Inflammatory macrophage treated with lipopolysaccharide for 1 hour (primary cell): ENCODE measurements at places on chromosomes 1 and 21.

GRCh38 chr1:39398278-39399021 is 93.0 kb upstream of the BMP8A start:
- peak; percentile 97 for DNase-seq

DNA sequence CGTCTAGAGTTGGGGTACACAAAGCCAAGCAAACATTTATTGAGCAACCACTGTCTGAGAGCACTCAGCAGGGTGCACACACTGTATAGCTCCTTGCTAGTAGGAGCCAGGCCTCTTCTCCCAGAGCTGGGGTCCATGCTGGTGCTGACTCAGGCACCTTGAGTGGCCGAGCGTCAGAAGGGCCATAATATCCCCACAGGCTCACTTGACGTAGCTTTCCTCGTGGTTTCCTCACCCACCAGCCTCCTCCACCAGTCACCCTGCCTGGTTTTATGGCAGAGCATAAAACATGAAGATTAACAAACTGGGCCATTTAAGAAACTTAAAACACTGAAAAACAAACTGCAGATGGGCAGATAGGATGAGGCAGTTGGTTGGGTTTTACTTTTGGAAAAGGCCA is 361.5 kb downstream of the HHAT start:
- no peak for DNase-seq

GRCh38 chr1:174809755-174810280 is 189.9 kb upstream of the CACYBP start:
- no peak for DNase-seq

DNA sequence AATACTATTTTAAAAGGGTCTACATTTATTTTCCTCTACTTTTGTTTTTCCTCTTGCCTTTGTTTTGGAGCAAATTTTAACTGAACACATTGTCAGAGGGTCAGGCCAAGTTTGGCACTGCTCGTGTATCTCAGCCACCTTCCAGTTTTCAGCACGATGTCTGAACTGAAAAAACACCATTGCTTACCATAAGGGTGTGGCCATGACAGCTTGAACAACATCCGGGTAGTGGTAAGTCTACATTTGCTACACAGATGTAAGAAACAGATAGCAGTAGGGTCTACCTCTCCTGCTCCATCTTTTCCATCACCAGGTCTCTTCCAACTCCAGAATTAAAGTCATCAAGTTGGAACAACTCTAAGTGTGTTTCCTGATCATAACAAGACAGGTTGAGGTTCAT is 4.2 kb downstream of the HIVEP3 start:
- DNase-seq, result no peak

DNA sequence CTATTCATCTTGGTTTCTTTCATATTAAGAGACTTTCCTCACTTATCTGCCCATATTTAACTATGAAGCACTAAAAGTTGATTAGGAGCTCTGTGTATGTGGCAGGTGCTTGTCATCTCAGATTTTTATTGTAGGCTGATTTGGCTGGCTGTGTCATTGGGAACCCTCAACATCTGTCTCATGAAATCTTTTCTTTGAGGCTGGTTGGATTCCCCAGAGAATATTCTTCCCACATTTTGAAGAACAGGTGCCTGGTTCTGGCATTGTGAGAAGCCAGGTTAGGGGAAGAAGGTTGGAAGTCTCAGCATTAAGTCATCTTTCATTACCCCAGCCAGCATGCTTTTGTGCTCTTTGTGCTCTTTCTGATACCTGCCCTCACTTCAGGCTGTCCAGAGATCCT is 37.1 kb downstream of the EEIG2 start:
- no peak for DNase-seq

DNA sequence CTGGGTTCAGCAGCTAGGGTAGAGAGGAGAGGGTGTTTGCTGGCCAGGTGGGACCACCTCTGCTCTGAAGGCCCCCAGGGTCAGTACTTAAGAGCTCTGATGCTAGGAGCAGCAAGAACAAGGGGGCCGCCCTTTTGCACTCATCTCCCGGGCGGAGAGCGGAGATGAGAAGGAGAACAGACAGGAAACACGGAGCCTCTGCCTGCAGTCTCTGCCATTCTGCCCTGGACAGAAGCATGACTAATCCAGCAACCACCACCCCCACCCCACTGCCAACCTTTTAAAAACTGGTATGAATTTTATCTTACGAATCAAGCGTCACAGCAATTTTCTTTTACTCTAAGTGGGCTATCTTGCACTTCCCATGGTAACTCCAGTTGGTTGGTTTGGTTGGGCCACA is 34.5 kb downstream of the PARP1 start:
- DNase-seq, result no peak

GRCh38 chr1:164560121-164560541 is 1.1 kb downstream of the PBX1 start:
- DNase-seq, result no peak

DNA sequence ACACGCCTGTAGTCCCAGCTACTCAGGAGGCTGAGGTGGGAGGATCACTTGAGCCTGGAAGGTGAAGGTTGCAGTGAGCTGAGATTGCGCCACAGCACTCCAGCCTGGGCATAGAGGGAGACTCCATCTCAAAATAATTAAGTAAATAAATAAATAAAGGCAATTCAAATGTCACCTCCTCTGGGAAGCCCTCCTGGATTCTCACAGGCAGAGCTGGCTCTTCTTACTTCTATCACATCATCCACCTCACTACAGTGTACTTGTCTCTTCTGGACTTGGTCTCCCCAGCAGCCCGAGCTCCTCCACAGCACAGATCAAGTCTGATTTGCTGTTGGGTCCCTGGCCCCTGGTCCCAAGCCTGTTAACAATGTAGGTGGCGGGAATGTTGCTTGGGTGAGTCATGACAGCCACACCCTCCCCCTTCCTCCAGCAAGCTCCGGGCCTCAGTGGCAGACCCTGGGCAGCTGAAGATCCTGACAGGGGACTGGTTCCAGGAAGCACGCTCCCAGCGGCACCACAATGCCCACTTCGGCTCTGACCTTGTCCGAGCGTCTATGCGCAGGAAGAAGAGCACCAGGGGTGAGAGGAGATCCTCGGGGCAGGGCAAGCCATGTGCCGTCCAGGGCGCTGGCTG is 5.3 kb downstream of the SYTL1 start:
- no peak for DNase-seq

DNA sequence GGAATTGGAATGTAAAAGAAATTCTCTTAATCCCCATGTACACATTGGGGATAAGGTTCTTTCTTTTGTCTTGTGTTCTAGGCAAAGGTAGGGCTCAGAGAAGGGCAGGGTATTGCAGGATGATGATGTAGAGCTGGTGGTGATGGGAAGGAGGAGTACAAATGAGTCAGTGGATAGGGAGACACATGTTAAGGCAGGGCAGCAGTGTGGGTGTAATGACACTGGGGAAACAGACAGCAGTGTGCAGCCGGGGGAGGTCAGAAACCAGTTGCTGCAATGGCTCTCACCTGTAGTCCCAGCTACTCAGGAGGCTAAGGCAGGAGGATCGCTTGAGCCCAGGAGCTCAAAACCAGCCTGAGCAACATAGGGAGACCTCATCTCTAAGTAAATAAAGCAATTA is 5.1 kb downstream of the NLRP3 start:
- DNase-seq, result no peak

- DNase-seq, result no peak
Measured at GRCh38 chr1:203305809-203306088, 430 bp downstream of the BTG2 start.

GRCh38 chr1:1441002-1441888 is 5.8 kb downstream of the VWA1 start:
- peak; percentile 18 for DNase-seq

- no peak for DNase-seq
Measured at GRCh38 chr1:218917656-218918055, 256.0 kb upstream of the LYPLAL1 start.

DNA sequence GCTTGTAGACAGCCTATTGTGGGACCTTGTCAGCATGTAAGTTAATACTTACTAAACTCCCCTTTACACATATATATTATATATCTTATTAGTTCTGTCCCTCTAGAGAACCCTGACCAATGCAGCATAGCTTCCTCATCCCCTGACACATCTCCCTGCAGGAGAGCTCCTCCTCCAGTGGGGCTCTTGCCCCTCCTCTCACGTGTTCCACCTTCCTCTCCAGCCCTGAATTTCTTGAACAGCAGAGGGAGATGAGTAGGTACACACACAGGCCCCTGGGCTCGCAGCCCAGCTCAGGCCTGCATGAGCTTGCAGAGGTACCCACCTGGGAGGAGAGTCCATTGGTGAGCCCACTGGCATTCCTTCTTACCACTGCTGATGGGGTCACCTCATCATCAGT is 27.3 kb upstream of the GOLT1A start:
- DNase-seq, result peak; percentile 6
